ENCODE measurements at places on chromosomes 3 and 15.
A peak's percentile ranks its signal among the peaks of the same experiment; 100 is the strongest.

- DNase-seq, result no peak
Observed at GRCh38 chr15:65189102-65189740, 4.1 kb upstream of the CLPX start.

- DNase-seq, result no peak
Observed at GRCh38 chr3:24586920-24587319, 92.3 kb upstream of the THRB start.

- no peak for DNase-seq
Observed at GRCh38 chr3:148873977-148874376, 8.9 kb downstream of the CPA3 start.

- no peak for DNase-seq
Observed at GRCh38 chr3:142211034-142211433, 14.4 kb downstream of the GK5 start.

- no peak for DNase-seq
Observed at GRCh38 chr3:55369141-55369847, 117.8 kb downstream of the WNT5A start.

- no peak for DNase-seq
Observed at GRCh38 chr3:169558371-169558770, 105.1 kb downstream of the MECOM start.

- no peak for DNase-seq
Observed at GRCh38 chr3:175386630-175387029, 527.5 kb downstream of the NAALADL2 start.

GRCh38 chr3:124298951-124299350 is 307.0 kb upstream of the ROPN1 start:
- DNase-seq, result no peak

- no peak for DNase-seq
Observed at GRCh38 chr3:142210608-142211007, 14.8 kb downstream of the GK5 start.

DNA sequence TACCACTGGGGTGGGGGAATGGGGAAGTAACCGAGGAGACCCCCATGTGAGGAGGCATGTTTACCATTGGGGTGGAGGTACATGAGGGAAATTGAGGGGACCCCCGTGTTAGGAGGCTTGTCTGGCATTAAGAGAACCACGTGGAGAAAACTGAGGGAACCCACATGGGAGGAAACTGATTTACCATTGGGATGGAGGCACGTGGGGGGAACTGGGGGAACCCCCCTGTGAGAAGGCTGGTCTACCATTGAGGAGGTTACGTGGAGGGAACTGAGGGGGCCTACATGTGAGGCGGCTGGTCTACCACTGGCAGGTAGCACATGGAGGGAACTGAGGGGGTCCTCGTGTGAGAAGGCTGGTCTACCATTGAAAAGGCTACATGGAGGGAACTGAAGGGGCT is 159.4 kb downstream of the FBLN2 start:
- no peak for DNase-seq

- no peak for DNase-seq
Observed at GRCh38 chr3:9623148-9623547, 26.2 kb upstream of the MTMR14 start.

DNA sequence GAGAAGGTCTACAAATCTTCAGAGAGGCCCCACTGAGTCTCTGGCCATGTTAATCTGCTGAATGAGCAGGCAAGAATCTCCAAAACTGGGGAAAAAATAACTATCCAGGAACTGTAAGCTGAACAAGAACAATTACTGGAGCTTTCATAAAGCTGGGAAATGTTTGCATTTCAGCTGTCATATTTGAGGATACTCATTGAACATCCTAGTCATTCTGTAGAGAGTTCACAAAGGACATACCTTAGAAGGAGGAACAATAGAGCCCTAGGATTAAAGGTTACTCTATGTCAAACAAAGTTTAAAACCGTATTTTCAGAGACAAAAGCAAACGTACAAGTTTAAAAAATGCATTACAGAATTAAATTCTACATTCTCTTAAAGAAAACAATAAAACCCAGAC is 257.5 kb downstream of the SCAPER start:
- no peak for DNase-seq

GRCh38 chr15:74995779-74996765 is 709 bp downstream of the SCAMP5 start:
- no peak for DNase-seq

- no peak for DNase-seq
Observed at GRCh38 chr3:29128001-29128400, 152.9 kb upstream of the RBMS3 start.

DNA sequence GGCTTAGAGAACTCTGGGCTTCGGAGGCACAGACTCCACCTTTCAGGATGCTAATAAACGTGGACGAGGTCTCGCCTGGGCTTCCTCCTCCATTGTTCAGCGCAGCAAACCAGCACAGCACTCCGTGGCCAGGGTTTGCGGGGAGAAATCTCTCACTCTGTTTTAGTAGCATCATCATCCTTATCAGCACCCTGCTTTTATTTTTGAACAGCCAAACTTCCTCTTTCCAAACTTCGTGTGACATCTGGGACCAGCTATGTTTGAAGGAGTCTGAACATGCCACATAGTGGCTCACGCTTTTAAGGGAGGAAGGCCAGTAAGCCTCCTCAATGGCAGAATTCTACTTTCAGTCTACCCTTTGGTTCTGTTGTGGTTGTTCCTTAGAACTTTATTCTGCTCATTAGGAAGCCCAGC is 149.0 kb downstream of the PGPEP1L start:
- no peak for DNase-seq

DNA sequence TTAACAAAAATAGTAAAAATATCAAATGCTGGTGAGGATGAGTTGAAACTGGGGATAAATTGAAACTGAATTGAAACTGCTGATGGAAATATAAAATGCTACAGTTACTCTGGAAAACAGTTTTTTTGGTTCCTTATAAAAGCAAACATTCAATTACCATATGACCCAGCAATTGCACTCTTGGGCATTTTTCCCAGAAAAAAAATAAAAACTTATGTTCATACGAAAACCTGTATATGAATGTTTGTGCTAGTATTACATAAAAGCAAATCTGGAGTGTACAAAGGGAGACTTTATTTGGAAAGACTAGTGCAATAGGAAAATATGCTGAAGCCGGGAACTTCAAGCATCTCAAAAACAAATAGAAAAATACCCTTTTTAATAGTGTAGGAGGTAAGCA is 857.9 kb upstream of the CADM2 start:
- DNase-seq, result no peak

GRCh38 chr3:64056606-64057180 is 33.4 kb upstream of the PSMD6 start:
- DNase-seq, result no peak

GRCh38 chr3:190426806-190427507 is 22.7 kb downstream of the TMEM207 start:
- DNase-seq, result no peak

DNA sequence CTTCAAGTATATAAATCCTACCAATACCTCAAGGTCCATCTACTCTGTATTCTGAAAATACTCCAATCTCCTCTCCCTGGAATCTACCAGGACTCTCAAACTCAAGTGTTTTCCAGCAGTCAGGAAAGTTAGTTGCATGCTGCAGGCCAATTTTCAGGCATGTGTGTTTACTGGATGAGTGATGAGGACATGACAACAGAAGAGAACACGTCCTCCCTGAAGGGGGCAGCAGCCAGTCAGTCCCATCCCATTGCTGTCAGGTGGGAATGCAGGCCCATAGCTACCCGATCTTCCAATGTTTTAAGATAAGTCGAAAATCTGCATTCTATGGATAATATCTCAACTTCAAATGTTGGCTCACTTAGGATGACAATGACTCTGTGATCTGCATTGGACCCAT is 496.2 kb downstream of the FHIT start:
- no peak for DNase-seq

DNA sequence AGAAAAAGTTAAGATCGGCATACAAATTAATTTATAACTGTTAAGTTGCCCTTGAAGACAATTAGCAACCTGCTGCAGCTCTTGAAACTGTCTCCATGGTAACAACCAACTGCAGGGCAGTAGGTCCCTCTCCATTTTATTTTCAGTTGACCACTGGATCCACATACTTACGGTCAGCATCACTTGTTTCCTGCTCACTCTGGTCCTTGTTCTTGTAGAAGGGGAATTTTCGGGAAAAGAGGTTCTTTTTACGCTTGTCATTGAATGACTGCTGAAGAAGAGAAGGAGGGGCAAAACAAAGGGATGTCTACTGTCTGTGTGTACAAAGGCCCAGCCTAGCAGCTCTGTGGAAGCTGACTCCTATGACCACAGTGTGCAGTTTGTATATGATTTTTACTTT is 46.8 kb upstream of the MELTF start:
- DNase-seq, result no peak

DNA sequence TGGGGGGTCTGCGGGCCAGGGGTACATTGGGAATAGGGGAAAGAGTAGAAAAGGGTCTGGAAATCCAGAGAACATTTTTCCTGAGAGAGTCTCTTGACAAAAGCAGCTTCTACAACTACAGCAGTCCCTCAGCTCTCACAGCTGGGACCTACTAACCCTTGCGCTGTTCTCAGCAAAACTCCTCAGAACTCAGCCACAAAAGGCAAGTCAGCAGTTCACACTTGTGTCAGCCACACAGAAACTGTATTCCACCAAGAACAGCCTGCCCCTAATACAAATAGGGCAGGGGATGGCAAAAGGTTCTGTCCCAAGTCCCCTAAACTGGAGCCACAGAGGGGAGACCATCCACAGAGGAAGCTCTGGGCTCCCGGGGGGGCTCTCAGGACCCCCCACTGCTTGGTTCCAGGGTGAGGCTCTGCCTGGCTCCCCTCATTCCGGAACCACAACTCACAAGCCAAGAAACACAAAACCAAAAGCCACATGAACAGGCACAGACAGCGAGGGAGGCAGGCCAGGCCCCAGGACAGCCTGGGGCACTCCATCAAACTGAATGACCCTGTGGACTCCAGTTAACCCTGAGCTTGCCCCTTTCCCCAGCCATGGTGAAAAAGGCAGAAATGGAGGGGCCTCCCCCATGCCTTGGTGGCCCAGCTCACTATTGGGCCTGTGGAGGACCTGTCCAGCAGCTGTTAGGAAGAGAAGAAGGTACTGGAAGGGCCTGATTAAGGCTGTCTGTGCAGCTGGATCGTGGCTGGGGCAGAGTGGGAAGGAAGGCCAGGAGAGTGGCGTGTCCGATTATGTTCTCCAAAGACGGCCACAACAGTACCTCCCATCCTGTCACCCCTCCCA is 162.0 kb downstream of the CHSY1 start:
- no peak for DNase-seq

DNA sequence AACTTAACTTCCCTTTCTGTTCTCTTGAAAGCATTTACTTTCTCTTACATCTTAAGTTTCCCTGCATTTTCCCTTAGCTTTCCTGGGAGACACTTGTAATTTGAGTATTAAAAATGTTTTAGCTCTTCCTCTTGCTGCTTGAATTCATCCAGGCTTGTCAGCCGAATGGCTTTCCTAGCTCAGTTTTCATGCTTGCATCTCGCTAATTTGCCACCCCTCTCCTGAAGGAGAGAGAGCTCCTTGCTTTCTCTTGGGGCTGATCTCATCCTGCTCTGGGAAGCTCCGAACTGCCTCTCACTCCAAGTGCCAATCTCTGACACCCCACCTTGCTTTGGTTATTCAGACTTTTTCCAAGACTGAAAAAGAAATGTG is 374.6 kb upstream of the TBL1XR1 start:
- no peak for DNase-seq

DNA sequence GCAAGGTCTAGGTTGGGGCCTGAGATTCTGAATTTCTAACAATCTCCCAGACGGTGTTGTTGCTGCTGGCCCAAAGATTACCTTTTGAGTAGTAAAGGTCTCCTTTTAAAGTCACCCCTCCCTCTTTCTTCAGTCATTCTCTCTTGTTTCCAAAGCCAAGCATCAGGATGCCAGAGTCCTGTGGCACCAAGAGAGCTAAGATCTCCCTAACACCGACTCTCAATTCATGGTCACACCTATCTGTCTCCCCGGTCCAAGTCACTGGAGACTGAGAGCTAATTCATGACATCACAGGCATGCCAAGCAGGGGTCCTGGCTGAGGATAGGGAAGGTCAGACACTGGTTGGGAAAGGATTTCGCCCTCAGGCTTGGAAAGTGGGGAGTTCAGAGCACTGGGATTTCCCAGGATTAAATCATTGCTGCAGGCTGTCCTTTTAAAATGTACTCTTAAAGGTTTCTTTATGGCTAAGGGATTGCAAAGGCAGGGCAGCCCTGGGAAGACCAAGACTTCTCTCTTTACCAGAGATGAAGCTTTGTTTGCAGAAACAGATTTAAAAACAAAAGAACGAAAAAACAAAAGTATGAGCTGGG is 7.3 kb downstream of the SHOX2 start:
- no peak for DNase-seq

DNA sequence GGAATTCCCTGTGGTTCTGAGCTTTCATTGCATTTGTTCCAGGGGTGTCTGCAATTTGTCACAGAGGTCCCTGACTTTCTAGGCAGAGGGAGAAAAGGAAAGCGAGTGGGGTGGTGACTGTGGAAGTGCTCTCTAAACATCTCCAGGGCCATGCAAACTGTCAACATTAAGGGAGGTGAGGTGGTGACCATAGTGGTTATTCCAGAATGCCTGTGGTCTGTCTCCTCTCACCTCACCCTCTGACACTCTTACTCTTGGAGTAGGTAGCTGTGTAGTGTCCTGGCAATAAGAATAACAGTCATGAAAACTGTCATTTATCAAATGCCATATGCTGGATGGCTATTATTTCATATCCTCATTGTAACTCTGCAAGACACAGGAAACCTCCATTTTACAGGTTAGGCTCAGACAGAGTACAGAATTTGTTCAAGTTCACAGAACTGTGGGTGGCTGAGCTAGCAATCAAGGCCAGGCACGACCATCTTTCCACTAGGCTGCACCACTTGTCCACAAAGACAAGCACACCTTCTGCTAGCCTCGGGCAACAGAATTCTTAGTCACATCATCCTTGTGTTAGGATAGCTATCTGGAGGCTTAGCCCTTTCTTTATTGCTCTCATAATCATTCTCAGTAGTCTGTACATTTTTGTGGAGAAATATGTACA is 179.4 kb downstream of the CD47 start:
- no peak for DNase-seq

DNA sequence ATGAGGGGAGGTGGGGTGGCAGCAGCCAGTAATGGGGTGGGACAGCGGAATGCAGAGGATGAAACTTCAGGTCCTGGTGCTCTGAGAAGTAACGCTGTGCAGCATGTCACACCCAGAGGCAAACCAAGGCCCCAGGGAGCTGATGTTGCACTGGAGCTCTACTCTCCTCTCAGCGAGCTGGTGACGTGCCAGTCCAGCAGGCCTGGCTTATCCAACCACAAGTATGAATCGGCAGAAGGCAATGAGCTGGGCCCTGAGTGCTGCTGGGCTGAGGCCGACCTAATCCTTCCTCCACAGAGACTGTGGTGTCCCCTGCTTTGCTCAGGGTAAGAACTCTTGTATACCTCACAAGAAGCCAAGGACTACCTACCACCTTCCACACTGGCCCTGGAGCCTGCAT is 30.5 kb downstream of the CD86 start:
- no peak for DNase-seq

- peak; percentile 59 for DNase-seq
Observed at GRCh38 chr3:107985496-107985895, 105.3 kb downstream of the CD47 start.

DNA sequence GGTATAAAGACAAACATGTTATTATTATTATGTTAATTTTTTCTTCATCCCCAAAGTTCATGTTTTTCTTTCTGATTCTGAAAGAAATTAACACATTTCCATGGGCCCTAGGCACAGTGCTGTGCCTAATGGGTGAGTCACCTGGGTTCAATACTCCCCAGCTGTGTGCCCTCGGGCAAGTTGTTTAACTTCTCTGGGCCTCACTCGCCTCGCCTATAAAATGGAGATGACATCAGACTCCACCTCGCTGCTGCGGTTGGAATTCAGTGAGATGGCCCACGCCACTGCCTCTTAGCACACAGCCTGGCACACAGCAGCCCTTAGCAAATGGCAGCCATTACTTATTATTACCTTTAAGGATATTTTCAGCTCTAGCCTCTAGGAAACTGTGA is 22.6 kb downstream of the DNASE1L3 start:
- DNase-seq, result no peak

Measured in CD4-positive, alpha-beta T cell treated with Interleukin-15 for 1 hour (primary cell).